Dermis microvascular lymphatic vessel endothelial cell (primary cell): ENCODE measurements at places on chromosomes 1 and 21. TPM values are rescaled to one million over a fixed set of nuclear protein-coding genes. Genes with fewer than 3 reads are reported as not detected.

DNA sequence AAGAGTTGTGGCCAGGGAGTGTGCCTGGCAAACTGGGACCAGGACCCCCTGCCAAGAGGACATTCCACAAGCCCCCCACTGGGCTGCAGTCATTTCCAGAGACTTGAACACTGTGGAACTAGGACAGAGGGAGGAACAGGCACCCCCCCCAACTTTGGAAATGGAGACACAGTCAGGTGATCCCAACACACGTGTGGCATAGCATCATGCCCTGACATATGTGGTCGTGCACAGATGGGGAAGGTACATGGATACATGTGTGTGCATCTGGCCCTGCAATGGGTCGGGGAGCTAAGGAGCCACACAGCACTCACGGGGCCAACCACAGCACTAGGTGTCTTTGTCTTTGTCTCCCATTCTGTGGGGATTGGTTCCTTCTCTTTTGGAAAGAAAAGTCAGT, 6.6 kb upstream of the TFF3 start:
- no peak for DNase-seq

DNA sequence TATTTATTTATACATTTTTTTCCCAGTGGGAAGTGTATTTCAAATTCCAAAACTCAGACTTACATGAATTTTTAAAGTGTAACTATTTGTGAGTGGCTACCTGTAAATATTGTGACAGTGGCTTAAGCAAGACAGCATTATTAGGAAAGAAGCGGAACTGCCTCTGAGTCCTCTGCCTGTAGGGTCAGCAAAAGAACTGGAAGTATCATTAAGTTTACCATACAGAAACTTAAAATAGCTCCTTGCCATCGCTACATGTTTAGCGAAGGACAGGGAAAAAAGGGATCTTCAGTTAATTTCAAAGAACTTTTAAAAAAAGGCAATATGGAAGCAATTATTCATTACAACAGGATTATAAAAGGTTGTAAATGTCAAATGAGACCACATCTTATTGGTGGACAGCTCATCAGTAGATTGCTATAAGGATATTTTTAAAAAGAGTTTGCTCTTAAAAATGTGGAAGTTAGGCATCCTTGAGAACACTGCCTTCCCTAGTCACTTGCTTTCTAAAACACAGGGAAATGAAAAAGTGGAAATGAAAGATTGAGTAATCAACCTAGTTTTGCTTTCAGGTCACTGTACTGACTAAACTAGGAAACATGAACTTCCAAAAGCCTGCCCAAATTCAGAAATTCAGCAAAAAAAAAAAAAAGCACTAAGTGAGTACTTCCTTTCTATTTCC, 39.2 kb downstream of the NSL1 start:
- no peak for DNase-seq

DNA sequence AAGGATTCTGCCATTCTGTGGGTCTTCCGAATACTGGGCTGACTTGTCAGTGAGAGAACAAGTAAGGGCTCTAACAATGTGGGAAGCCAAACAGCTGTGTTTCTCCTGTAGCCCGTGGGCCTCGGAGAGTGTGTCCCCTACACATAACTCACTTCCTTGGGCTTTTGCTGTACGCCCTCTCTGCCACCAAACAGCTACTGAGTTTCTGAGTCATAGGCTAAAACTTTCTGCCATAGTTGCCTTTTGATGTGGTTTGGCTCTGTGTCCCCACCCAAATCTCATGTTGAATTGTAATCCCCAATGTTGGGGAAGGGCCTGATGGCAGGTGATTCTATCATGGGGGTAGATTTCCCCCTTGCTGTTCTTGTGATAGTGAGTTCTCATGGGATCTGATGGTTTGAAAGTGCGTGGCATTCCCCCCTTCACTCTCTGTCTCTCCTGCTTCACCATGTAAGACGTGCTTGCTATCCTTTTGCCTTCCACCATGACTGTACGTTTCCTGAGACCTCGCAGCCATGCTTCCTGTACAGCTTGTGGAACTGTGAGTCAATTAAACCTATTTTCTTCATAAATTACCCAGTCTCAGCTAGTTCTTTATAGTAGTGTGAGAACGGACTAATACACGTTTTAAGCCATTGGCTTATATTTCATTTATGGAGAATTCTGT, 194.8 kb upstream of the HMCN1 start:
- DNase-seq, result no peak

The LRRC53 gene
- not detected in 2 replicates for total RNA-seq
